ENCODE measurements at places on chromosomes 12 and 14.

GRCh38 chr14:102472791-102473150, 36.8 kb downstream of the ANKRD9 start:
- DNase-seq = no peak

- no peak for DNase-seq
Measured at GRCh38 chr12:43273467-43273866, 278.5 kb downstream of the ADAMTS20 start.

GRCh38 chr12:104462931-104463339, 6.2 kb downstream of the CHST11 start:
- peak; percentile 53 for DNase-seq

DNA sequence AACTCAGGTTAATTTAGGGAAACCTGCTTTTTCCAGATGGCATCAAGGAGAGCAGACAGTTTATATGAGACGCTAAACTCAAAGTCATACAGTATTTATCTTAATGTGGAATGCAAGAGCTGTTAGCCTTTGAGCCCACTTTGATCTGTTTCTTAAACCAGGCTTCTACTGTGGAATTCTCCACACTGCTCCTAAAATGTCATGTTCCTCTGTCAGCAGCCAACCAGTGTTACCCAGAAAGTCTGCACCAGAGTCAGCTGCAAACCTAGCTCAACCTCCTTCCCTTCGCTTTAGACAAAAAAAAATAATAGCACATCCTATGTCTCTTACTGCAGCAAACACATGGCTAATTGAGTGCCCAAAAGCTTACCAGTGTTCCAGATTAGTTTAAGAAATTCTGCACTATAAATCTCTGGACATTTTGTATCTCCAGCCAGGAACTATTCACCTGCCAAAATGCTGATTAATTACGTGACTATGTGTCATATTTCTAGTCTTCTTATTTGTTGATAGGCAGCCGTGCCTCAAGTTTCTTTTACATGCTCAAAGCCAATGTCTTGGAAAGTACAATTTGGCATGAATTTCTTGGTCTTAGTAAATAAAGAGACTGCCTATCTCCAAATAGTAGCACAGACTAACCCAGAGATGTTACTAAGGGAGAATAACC, 21.8 kb downstream of the ARMH4 start:
- no peak for DNase-seq

DNA sequence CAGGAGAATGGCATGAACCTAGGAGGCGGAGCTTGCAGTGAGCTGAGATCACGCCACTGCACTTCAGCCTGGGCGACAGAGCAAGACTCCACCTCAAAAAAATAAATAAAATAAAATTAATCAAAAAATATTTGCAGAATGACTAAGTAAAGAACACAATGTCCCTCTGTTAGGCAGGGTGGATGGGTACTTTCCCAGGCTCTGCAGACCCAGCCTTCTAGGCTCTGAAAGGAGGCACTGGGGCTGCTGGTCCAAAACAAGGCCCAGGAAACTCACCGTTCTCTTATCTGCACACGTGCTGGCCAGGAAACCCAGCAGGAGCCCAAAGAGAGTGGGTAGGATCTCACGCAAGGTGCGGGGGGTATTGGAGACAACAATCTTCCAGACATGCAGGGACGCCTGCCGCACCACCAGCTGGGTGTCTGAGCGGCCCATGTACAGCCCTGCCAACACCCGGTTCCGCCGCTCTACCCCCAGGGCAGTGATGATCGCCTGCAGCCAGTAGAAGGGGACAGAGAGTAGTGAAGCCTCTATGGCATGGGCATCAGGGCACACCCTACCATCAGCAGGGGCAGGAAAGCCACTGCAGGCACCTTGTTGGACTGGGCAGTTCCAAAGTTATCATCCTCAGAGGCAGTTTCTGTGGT, 25.8 kb upstream of the RAB35 start:
- no peak for DNase-seq

GRCh38 chr14:71086567-71086966, 179.3 kb downstream of the PCNX1 start:
- no peak for DNase-seq

- no peak for DNase-seq
Measured at GRCh38 chr12:103013741-103014300, 56.3 kb downstream of the ASCL1 start.

GRCh38 chr14:79436335-79436734, 775.0 kb downstream of the DIO2 start:
- DNase-seq = no peak

- no peak for DNase-seq
Measured at GRCh38 chr12:92560713-92561542, 141.9 kb upstream of the PLEKHG7 start.

- no peak for DNase-seq
Measured at GRCh38 chr12:46518729-46519128, 146.2 kb upstream of the SLC38A2 start.

DNA sequence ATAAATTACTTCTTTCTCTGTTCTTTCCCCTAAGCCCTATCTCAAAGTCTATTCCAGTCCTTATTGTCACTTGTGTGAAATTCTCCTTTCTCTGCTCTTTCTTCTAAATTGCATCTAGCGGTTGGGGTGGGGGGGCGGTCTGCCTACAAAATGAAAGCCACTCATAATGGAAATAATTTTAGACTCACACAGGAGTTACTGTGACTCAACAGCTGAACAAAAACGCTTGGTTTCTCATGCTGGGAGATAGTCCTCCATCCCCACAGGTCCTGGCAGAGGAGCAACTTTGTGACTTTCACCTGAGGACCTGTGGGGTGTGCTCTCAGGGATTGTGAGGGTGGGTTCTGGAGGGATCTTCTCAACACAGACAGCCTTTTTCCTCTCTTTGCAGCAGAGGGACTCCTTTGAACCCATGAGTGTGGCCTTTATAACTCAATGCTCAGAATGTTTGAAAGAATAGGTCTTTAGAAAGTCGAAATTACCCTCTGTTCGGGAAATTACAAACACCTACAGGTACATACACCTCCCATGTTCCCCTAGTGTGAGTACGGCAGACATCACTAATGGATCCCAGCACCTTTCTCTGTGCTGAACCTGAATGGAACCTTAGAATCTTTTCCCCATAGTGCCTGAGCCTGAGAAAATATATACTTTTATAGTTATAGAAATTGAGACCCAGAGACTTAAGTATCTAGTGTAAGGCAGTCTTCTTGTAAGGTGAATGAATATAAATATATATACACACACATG, 109.7 kb downstream of the CHST11 start:
- DNase-seq = no peak

DNA sequence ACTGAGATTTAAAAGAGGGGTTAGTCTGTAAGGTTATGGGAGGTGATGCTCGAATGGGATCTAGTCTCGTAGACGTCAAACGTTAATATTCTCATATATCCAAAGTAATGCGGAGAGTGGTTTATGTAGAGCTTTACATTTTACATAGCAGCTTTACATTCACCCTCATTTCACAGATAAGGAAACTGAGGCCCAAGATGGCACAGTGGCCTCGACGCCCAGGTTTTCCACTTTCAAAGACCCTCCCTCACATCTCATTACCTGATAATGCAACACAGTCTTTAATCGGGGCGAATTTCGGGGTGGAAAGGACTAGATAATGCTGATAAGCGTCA, 450 bp upstream of the TDG start:
- no peak for DNase-seq

DNA sequence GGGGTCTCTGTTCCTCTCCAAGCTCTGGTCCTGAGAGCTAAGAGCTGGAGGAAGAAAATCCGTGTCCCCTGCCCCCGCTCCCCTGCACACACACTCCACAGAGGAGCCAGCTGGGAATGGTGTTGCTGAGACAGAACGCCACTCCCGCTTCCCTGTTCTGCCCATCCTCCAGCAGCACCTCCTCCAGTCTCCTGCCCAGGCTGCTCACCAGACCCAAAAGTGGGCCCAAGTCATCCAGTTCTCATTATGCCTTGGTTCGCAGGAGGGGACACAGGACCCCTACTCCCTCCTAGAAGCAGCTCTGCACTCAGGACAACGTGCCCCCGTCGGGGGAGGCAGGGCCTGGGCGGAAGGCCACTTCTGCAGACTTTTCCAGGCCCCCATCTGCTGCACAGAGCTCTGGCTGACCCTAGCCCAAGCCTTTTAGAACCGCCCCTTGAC, 830 bp upstream of the TRMT61A start:
- no peak for DNase-seq

- DNase-seq = no peak
Measured at GRCh38 chr12:116749884-116750283, 11.8 kb downstream of the RNFT2 start.

GRCh38 chr12:11724888-11725311, 75.4 kb downstream of the ETV6 start:
- DNase-seq = no peak

GRCh38 chr12:52123487-52124186, 44.1 kb downstream of the SMIM41 start:
- no peak for DNase-seq

- no peak for DNase-seq
Measured at GRCh38 chr14:58455593-58456265, 28.2 kb downstream of the KIAA0586 start.

- DNase-seq = peak; percentile 24
Measured at GRCh38 chr12:27733052-27733656, 22.5 kb downstream of the MRPS35 start.

GRCh38 chr12:131013118-131013517, 59.4 kb downstream of the ADGRD1 start:
- DNase-seq = no peak

- no peak for DNase-seq
Measured at GRCh38 chr14:32471181-32471580, 142.1 kb downstream of the AKAP6 start.

GRCh38 chr12:76084863-76085519, 506 bp upstream of the NAP1L1 start:
- DNase-seq = peak; percentile 67

GRCh38 chr12:111436266-111436665, 30.5 kb downstream of the SH2B3 start:
- no peak for DNase-seq

GRCh38 chr14:88106377-88106776, 101.4 kb downstream of the GPR65 start:
- no peak for DNase-seq

DNA sequence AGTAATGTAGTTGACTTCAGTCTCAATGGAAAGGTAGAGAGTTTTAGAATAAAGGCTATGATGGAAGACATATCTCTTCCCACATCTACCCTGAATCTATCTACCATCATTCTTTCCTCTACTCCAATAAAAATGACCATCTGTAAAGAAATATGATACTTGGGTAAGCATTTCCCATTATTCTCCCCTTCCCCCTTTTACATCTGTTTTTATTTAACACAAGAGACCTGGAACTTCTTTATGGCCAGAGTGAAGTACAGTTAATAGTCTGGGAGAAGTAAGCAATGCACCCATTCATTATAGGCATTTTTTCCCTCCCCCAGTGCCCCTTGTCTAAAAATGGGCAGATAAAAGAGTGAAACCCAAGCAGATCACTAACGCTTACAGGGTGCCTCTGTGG, 6.5 kb downstream of the TPH2 start:
- no peak for DNase-seq

GRCh38 chr12:31887109-31887811, 72.0 kb upstream of the RESF1 start:
- peak; percentile 31 for DNase-seq

- DNase-seq = no peak
Measured at GRCh38 chr12:15763328-15763727, 25.9 kb downstream of the EPS8 start.

DNA sequence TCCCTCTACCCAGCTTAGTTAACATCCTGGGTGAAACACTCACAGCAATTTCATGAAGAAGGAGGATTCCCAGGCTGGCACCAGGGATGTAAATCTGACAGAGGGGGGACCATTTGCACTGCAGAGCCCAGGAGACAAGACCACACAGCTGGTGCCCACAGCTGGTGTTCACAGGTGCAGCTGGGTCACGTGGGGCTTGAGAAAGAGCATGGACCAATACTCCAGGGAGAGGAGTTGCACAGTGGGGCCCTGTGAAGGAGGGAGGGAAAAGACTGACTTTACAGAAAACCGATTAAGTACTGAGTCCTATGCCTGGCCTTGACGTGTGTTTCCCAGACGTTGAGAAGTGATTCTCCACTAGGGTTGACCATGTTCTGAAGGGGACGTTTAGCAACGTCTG, 1316.7 kb upstream of the TMEM132C start:
- no peak for DNase-seq

GRCh38 chr12:67193704-67194103, 75.5 kb upstream of the CAND1 start:
- DNase-seq = no peak

DNA sequence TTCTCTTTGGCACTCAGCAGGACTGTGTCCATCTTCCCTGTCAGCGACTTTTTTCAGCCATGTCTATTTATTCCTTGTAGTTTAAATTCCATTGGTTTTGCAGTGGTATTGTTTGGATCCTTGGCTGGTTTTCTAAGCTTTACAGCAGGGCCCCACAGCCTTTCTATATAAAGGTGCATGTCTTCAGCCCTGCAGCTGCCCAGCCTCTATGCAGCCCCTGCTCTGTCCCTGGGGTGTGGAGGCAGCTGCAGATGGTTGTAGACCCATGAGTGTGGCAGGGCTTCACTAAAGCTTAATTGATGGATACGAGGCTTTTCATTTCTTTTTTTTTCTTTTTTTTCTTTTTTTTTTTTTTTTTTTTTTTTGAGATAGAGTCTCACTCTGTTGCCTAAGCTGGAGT, 29.7 kb downstream of the SFSWAP start:
- no peak for DNase-seq

- DNase-seq = no peak
Measured at GRCh38 chr12:58860788-58861240, 59.5 kb downstream of the LRIG3 start.

DNA sequence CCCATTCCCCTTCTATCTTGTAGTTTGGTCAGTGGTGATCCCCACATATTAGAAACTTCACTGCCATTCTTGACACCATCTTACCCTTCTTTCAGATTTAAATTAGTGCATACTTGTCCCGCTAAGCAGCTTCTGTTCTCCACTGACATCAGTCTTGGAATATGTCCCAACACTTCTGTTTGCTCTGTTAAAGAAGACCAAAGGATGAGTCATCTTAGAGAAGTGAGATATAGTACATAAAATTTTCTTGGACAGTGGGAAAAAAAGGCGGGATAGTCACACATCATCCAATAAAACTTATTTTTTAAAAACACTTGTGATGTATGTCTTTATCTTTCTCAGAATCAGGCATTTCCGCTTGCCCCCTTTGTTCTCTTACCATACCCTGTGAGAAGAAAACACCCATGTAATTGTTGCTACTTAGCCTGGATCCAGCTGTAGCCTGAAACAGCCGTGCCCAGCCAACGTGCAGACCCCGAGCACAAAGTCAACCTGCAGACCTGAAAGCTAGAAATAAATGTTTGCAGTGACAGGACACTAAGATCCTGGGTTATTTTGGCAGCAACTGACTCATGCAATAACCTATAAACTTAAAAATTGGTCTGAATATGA, 100.1 kb upstream of the PDE3A start:
- no peak for DNase-seq

DNA sequence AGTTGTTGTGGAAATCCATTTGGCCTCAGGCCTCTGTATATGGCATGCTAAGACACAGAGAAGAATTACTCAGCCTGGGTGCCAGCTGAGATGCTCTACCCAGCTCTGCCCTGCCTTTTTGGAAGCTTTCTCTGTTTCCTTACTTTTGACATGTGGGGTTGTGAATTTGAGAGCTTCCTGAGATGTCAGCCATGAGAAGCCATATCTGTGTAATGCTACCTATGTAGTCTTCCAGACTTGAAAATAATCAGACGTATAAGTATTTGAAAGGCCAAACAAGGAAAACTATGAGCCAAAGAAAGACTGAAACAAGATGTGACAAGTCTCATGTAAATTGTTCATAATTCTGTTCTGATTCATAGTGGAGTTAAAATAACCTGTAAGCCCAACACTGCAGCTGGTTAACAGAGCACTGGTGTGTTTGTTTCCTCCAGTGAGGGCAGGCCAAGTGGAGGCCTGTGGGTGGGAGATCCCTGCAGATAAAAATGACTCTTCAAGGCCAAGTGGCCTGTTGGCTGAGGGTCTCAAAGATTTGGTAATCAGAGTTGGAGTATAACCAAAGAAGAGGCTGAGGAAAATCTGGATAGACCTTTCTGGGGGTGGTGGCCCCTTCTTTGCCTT, 94.0 kb downstream of the TMX1 start:
- DNase-seq = no peak

All from CD4-positive, alpha-beta T cell treated with Interferon gamma for 1 hour (primary cell).